ENCODE measurements at places on chromosomes 16 and 17.
A peak's percentile ranks its signal among the peaks of the same experiment; 100 is the strongest.

GRCh38 chr17:81834831-81835267 lies at the start of gene PPP1R27:
Gene PPP1R27 (minus strand): TSS chr17:81835050. CDS start chr17:81834953, 97 bp downstream.
- no peak for DNase-seq

- DNase-seq = peak; percentile 83
These were observed 189.2 kb upstream of the AXIN2 start for GRCh38 chr17:65750631-65751115.

DNA sequence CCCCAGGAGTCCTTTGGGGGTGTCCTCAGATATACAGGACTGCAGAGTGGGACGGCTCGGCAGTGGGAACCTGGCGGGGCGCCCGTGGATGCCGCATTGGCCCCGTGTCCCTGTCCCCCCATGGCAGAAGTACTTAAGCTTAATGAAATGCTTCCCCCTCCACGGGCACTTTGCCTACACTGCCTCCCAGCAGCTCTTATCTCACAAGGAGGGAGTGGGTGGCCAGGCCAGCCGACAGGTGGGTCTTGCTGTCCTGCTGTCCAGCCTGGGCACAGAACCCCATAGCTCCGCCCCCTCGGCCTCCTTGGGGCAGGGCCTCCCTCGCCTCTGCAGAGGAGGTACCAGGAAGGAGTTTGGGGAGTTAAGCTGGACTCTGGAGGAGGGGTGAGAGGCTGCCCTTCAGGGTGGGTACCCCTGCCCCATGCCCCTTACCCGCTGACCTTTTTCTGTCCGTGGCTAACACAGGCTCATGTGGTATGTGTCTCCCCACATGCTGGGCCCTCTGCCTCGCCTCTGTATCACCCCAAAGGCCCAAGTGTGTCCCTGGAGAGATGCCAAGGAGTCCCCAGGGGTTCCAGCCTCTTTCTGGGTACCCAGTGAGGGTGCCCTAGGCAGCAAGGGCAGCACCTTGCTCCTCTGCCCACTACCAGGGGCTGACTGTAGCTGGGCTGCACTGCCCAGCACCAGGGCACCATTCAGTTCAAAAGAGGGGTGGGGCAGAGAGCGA lies 8.7 kb downstream of the THRA start:
- DNase-seq = no peak

DNA sequence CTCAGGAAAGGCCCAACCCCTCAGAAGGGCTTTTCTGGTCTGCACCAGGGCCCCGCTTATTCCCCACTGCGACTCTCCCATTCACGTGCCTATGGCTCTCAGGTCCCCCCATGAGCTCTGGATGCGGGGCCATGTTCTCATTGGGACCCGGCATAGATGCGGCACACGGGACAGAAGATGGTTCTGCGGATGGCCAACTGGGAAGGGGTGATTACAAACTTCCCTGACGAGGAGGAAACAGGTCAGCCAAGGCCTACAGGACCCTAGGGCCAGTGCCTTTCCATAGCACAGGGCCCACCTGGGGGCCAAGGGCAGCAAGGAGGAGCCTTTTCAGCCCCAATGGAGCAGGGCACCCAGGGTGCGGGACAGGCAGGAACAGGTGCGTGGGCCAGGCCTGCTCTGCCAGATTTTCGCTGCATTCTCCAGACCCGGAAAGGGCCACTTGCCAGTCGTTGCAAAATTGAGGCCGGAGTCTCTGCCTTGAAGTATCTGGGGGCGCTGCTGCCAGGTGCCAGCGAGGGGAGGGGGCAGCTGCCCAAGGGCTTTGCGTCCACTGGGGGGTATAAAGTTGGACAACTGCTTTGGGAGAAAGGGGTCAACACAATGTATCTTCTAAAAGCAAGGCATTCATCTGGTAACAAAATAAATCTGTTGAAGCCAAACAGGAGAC lies 20.5 kb downstream of the SLC7A5 start:
- DNase-seq = no peak

- peak; percentile 83 for DNase-seq
These were observed 16.9 kb downstream of the DOC2B start for GRCh38 chr17:164303-165235.

GRCh38 chr17:60330731-60331130 lies 61.2 kb downstream of the USP32 start:
- DNase-seq = no peak

GRCh38 chr16:31377210-31377903 lies 15.8 kb upstream of the ITGAD start:
- no peak for DNase-seq

DNA sequence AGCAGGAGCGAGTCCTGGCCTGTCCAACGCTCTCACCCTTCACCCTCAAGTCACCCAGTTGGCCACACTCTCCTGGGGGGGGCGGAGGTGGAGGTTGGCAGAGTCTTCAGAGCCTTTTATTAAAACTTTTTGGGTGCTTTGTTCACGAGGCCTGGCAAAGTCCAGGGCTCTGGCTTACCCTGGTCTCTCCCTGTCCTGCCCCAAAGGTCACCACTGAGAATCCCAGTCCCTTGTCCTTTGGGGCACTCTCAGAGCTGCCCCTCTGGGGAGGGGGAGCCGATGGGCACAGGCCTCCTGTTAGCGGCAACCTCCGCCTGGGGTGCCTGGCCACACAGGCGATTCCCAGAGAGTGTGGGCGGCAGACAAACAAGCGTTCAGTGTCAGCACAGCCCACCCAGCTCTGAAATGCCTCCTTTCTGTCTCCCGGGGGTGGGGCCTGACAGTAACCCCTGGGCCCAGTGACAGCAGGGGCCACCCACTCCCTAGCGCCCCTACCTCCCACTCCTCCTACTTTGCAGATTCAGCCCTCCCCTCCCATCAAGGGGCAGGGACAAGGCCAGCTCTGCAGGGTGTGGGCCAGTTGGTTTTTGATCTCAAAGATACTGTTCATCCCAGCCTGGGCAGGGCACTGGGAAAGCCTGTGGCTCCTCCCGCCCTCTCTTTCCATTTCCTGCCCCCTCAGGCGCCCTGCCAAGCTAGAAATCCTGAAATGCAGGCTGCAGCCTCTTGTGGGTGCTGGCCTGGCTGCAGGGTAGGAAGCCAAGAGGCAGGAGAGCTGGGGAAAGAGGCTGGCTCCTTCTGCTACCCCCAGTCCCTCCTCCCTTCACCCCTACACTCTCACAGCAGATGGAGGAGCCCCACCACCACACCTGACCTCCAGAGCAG lies 36.6 kb upstream of the EMP2 start:
- peak; percentile 81 for DNase-seq

DNA sequence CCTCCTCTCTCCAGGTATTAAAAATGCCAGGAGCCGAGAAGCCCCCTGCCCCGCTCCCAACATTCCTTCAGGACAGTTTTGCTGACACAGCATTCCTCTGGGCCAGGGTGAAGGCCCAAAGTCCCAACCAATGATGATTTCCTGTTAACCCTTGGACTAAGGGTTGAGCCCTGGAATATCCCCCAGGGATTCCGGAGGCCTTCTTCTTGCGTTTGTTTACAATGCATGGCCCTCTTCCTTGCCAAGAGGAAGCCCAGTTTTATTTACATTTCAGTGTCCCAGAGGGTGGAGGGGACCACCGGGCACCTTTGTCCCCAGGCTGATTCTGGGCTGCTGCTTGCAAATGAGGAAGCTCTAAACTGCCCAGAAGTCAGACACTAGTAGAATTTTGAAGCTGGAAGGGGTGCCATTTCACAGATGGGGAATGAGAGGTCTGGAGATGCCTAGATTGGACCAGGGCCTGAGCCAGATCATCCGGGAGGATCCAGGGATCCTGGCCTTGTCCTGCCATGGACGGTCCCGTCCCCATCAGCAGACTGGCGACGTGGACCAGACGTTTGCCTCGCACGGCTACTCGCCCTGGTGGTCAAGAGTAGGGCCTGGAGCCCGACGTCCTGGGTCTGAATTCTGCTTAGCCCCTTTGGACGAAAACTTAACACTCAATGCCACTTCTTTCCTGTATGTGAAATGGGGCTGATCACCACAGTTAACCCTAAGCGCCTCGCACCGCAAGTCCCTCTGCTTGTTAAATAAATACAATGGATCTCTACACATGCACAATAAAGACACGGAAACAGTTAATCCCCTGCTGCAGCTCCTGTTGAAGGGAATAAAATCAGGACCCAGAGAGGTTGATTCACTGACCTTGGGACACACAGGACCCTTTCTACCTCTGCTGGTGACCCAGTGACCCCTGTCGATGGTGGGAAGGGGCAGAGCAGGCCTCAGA lies 55.6 kb upstream of the CIBAR2 start:
- DNase-seq = no peak

Measured in GM03348 (cell line).